ENCODE measurements at places on chromosomes 16 and 17.
A peak's percentile ranks its signal among the peaks of the same experiment; 100 is the strongest.

DNA sequence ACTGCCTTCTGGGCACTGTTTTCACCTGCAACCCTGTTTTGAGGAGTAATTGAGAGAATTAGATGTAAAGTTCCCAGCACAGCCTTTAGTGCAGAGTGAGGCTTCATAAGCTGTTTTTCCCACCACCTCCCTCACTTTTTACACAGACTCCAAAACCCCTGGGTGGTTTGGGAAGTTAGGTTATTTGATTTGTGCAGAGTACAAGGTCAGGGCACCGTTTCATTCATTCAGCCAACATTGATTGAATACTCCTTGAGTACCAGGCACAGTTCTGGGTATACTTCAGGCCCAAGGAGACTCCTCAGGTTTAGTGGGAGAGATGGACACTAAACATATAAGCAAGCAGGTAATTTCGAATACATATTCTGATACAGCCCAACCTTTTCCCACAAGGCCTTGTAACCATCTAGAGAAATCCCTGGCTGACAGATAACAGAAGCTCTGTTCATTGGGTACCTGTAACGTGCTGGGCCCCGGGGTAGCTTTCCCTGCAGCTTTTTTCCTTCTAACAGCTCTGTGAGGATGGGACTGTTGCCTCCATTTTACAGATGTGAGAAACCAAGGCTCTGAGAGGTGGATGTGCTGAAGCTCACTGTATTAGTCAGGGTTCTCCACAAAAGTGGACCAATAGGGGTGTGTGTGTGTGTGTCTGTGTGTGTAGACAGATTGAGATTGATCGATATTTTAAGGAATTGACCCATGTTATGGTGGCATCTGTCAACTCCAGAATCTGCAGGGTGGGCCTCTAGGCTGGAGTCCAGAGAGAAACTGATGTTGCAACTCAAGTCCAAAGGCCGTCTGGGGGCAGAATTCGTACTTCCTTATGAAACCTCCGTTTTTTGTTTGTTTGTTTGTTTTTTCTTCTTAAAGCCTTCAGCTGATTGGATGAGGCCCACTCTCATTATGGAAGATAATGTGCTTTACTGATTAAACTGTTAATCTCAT lies 234.7 kb downstream of the SNX29 start:
- DNase-seq = no peak

- peak; percentile 45 for DNase-seq
Observed at GRCh38 chr16:85286066-85286831, 174.0 kb upstream of the CIBAR2 start.

DNA sequence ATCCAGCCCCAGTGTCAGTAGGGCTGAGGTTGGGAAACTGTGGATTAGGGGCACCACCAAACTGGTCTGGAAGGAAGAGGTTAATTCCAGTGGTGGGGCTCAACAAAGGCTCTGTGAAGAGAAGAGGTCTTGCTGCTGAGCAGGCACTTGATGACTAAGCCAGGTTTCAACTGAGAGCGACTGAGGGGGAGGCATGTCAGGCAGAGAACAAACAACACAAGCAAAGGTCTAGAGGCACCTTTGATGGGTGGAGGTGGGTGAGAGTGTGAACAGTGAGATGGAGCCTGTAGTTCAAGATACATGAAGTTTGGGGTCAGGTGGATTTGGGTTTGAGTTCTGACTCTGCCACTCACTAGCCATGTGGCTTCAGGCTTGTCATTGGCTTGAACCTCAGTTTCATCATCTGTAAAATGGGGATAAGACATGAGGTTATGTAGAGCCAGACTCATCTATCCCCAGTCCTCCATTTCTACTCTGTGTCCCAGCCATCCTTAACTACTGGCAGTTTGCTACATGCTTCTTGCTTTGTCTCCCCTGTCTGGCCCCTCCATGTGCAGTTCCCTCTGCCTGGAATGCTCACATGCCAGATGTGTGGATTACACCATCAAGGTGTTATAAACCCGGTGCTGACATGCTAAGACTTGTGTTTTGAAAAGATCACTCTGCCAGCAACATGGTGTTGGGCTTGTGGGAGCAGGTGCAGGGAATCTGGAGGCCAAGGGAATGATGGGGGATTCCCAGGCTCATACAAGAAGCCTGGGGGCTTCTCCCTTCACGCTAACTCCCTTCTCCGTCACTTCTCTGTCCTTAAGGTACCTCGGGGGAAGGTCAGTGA lies 3.0 kb upstream of the RMI2 start:
- no peak for DNase-seq

DNA sequence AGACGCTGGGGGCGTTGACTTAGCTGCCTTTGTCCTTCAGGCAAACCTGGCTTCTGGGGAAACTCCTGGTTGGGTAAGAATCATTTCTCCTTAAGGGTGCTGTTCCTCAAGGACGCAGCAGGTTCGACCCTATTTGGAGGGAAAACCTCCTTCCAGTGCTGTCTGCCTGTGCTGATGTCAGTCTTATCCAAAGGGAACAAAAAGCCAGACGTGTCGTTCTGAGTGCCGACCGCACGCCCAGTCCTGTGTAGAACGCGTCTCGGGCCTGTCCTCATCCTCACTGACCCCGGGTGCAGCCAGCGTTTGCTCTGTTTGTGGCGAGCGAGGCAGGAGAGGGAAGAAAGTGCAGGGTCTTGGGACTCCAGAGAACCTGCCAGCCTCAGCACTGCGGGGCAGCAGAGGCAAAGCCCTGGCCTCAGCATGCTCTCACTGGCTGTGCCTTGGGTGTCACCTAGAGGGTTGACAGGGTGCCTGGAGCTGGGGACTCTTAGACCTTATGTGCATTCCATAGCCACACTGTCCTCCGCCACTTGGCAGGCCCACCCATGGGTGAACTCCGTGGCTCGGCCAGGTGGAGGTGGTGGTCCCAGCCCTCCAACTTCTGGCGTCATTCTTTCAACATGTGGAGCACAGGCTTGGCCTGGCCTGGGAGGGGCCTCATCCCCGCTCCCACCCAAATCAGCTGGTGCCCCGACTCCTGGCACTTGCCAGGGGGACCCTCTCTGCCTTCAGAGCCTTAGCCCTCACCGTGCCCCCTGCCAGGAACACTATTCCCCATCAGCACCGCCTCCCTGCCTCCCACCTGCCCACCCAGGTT lies 6.0 kb downstream of the SNN start:
- no peak for DNase-seq

DNA sequence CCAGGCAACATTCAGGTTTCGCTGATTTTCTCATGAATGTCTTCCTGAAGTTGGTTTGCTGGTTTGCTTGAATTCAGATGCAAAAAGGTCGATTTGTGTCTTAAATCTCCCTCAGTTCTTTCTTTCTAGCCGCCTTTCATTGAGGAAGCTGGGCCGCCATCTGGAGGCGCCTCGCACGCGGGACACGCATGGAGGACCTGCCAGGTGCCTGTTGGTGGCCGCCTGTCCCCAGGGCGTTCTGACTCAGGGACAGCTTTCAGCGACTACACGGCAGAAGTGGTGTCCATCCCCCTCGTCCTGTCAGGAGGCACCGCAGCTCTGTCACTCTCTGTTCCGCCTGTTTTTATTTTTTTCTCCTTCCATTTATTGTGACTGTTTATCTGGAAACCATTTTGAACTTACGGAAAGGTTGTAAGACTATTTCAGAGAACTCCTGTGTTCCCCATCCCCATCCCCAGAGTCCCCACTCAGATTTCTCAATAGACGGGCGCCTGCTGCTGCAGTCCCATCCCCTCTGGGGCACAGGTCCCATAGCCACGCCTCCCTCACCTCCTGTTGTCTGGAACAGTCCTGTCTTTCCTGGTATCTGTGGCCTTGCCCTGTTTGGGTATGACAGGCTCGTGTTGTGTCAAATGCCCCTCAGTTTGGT lies 33.2 kb downstream of the COX4I1 start:
- DNase-seq = no peak

DNA sequence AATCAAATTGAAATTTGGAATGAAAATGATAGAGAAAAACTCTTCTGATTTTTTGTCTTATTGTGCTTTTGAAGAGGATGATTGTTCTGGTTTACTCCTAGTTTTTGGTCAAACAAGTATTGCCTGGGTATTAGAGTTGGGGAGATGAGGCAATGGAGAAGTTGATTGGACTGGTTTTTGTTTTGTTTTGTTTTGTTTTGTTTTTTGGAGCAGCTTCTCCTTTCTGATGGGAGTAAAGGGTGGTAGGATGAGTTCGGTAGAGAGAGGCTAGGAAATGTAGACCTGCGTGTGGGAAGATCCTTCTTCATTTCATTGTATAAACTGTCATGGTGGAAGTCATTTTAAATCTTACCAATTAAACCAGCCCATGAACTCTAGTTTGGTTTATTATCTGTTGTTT lies 17.7 kb downstream of the ATP6V0A1 start:
- no peak for DNase-seq

DNA sequence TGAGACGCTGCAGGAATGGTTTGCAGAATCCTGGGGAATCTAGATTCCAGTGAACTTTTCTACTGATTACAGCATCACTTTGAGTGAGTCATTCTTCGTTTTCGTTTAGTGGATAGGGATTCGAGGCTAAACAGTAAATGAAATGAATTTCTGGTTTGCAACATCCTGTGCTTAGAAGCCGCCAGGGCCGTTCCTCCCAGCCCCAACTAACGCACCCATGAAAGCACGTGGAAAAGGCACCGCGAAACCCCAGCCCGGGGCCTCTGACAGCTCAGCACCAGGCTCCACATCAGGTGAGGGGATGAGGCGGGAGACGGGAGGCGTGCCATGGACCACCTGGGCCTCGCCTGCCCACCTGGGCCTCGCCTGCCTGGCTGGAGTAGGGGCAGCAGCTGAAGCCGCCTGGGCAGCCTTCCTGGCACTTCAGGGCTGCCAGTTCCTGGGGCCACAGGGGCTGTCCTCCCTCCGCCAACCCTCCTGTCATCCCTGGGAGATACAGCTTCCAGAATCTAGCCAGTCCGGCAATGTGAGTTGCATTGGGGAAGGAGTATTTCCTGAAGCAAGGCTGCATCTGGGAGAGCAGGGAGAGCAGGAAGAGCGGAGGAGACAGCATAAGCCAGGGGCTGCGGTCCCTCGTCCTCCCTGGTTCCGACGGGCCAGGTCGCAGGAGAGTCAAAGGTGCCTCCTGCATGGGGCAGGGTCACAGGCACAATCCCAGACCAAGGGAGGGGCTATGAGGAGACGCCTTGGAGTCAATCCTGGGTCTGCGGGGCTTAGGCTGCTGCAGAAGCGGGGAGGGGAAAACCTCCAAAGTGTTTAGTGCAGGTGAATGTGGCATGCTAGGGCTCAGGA lies 78.4 kb downstream of the RPH3AL start:
- DNase-seq = peak; percentile 12

DNA sequence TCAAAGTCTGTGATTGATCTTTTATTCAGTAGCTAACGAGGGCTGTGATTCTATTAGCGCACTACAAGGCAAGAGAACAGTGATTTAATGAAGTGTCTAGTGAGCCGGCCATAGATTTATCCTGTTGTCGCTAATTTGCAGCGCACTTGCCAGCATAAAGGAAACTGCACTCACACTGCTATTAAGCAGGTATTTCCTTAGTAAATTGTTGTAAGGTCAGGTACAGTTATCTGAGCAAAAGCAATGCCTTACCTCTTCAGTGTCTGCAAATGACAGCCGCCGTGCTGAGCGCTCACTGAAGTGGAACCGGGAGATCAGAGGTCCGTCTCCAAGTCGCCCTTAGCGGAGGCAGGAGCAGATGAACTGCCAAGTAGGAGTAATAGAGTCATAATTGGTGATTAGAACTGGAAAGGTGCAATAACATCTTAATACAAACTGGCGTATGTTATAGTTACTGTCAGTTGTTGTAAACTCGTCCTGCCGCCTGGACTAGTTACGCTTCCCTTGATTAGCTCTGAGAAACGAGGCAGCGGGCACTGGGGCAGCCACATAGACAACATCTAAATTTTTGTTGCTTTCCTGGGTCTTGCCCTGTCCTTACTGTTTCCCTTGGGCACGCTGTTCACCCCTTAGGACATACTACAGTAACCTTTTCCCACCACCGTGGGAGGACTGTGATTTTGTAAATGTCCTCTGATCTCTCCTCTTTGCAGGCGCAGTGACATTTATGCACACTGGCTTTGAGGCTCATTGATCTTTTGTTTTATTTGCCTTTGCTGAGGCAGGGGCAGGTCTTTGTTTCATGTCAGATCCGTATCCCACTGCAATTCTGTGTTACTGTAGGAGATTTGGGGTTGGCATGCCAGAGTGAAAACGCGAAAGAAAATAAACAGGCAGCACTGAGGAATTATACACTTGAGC lies 363.1 kb downstream of the WWOX start:
- no peak for DNase-seq

GRCh38 chr17:70905796-70906195 lies 736.5 kb downstream of the KCNJ2 start:
- DNase-seq = peak; percentile 50

- DNase-seq = peak; percentile 46
Observed at GRCh38 chr17:31492880-31493655, 101.6 kb downstream of the RAB11FIP4 start.

DNA sequence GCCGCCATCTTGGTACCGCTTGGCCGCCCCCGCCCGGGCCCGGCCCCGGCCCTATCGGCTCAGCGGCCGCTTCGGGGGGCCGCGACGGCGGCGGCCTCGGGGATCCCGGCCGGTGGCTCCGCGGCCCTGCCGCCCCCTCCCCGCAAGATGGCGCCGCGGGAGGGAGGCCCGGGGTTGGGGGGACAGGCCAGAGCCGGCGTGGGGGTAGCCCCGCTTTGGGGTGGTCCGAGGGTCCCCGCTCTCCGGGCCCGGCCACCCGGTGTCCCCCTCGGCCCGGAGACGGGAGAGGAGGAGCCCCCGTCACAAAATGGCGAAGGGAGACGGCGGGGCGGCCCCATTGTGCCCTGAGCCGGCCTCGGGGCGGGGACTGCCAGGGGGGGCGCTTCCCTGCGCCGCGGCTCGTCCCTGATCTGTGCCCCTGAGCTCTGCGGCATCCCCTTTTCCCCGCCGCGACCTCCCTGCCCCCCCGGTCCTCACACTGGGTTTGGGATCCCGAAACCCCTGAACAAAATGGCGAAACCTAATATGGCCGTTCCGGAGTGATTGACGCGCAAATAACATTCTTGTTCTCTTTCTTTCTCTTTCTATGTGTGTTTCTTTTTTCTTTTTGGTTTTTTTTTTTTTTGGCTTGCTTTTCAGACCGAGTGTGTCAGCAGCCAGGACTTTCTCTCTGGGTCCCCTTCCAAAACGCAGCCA lies 986 bp downstream of the HAPSTR1 start:
- peak; percentile 20 for DNase-seq

DNA sequence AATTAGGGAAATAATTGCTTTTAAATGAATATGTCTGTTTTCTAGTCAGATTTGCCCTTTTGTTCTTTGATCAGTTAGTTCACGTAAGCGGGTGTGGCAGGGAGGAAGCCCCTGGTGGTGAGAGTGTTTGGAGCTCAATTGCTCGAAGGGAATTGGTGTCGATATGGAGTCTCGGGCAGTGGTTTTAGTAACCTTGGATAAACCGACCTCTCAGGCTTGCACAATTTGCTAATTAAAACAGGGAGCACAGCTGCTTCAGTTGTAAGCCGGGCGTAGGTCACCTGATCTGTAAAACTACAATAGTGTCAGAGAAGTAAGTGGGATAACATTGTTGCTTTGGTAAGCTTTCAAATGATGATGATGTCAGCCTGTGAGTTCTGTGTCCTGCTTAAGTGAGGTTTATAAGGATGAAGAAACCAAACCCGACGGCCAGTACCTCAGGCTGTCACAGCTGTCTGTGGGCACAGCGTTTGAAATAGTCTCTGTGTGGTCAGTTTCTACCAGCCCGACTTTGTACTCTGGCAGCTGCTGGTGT lies 2.9 kb downstream of the ZNF750 start:
- DNase-seq = no peak

- no peak for DNase-seq
Observed at GRCh38 chr17:63682441-63682840, 17.5 kb downstream of the LIMD2 start.

GRCh38 chr17:12789481-12790248 lies at the start of gene ARHGAP44:
ARHGAP44 (plus strand) TSS chr17:12789498; CDS start chr17:12789839, 341 bp downstream.
- peak; percentile 70 for DNase-seq

GRCh38 chr16:79920685-79921084 lies 320.1 kb upstream of the MAF start:
- no peak for DNase-seq

- DNase-seq = no peak
Observed at GRCh38 chr17:78523934-78524655, 53.1 kb downstream of the DNAH17 start.
